ENCODE measurements at places on chromosomes 16 and 17.

GRCh38 chr16:30437511-30438046 is 7.7 kb upstream of the DCTPP1 start:
- no peak for DNase-seq

GRCh38 chr16:9419161-9419560 is 327.7 kb downstream of the HAPSTR1 start:
- DNase-seq, result no peak

GRCh38 chr16:81572386-81573144 is 128.0 kb downstream of the CMIP start:
- DNase-seq, result no peak

GRCh38 chr16:12558641-12559040 is 245.0 kb downstream of the CPPED1 start:
- no peak for DNase-seq

DNA sequence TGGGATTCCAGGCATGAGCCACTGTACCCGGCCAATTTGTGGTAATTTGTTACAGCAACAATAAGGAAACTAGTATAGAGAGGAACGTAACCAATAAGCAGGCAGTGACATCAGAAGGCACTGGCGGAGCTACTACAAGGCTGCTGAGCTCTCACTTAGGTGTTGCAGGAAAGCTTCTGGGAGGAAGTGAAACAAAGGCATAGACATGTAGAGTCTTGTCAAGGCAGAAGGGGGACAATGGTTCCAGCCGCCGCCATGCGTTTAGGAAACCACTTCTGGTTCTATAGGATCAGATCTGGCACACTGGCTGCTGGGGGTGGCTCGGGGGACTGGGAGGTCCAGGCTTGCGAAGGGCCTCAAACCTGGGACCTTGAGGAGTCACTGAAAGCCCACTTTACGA is 9.4 kb upstream of the CPSF4L start:
- DNase-seq, result peak; percentile 39

GRCh38 chr16:50828164-50828702 is 86.3 kb downstream of the CYLD start:
- DNase-seq, result no peak

GRCh38 chr16:86846136-86846535 is 267.8 kb downstream of the FOXL1 start:
- DNase-seq, result no peak

- peak; percentile 36 for DNase-seq
Measured at GRCh38 chr16:67865318-67865717, 7.5 kb upstream of the EDC4 start.

DNA sequence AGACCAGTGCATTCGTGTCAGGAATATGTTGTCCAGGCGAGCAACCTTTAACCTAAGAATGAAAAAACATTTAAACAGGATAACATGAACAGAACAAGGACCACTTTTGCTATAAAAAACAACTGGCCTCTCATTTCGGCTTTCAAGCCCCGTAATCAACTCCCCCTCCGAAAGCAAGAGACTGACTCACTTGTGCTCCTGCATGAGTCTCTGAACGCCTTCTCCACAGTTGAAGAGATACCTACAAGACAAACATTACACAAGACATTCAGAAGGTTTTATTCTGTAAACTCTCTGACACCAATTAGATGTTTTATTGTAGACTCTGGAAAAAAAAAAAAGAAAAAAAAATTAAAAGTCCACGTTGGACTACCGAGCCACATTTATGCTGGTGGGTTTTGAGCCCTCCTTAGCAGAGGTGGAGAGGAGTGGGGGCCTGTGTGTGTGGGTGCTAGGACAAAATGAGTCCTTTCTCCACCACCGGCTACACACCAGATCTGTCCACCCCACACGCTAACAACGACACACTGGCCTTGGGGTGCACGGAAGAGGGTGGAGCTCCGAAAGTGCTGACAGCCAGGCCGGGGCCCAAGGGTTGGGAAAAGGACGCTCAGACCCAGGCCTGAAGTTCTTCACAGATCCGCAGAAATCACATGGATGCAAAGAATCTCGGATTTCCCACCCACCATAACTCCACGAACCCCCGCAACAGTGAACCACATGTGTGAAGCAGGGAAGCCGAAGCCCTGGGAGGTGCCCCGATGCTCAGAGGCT is 759 bp downstream of the ELAC2 start:
- no peak for DNase-seq

GRCh38 chr17:77558846-77559626 is 399.5 kb upstream of the TNRC6C start:
- no peak for DNase-seq

- no peak for DNase-seq
Measured at GRCh38 chr17:4585638-4585994, 1.3 kb downstream of the SMTNL2 start.

- DNase-seq, result peak; percentile 64
Measured at GRCh38 chr17:47742319-47743181, 9.5 kb downstream of the TBX21 start.

GRCh38 chr16:30748634-30749445 is 615 bp downstream of the PHKG2 start:
- DNase-seq, result peak; percentile 26

DNA sequence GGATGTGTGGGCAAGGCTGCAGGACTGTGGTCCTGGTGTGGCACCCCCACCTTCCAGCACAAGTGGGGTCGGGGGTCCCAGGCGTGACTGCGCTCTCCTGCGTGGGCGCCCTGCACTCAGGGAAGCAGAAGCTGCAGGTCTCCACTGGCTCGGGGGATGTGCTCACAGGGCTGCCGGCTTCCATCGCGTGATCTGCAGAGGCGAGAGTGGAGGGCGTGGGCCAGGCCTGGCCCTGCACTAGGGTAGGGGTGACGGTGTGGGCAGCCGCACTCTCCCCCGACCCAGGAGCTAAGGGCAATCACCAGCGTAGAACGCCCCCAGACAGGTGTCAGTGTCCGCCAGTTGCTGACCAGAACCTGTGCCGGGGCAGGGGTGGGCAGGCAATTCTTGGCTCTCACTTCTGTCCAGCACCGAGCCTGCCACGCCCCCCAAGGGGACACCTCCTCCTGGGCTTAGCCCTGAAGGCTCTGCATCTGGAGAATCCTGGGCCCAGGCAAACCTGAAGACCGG is 32.3 kb downstream of the TNFRSF13B start:
- no peak for DNase-seq

DNA sequence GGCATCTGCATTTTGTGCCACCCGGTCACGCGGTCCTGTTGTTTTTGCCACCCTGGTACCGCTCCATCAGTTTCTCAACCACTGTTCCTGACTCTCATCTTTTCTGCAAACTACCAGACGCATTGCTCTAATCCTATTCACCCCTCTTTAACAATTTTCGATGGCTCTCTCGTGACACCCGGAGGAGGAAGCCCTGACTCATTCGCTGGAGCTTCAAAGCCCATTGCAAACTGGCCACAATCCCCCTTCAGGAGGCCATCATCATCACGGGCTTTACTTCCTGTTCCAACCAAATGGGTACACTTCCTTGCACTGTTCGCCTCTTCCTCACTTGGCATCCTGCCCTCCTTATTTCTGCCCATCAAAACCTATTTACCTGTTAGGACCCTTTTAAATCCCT is 155.3 kb downstream of the RGS9 start:
- DNase-seq, result no peak

DNA sequence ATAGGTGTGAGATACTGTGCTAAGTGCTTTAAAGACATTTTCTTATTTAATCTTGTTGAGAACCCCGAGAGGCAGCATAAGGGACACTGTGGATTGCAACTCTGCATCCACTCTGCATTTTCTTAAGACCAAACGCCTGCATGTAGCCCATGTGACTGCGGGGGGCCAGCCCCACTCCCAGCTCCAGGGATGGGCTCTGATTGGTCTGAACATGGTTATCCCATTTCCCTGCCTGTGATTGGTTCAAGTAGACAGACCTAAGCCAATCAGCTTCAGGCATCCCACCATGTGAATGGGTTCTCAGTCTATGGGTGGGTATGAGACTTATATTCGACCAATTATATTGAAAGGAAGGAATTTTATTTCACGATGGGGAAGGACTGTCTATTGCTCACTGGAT is 33.2 kb upstream of the USP7 start:
- peak; percentile 70 for DNase-seq

DNA sequence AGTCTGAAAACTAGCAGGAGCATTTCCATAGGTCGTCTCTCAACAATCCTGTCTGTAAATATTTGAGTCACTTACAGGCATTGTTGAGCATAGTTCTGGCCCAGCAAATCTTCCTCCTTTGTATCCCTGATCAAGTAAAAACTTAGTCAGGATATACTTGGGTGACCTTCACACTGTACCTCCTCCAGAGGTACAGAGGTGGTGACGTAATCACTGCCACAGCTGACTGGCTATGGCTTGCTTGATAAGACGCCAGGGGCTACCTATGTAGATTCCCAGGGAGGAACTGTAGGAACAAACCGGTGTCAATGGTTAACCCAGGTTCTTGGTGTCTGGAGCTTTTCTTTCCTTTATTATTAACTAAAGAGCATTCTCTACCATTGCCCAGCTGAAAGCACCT is at the start of gene KCNJ16:
TSS of gene KCNJ16 (plus strand) at position 270 of the 400 bp plus-strand sequence. CDS start 56,863 bp downstream, outside the sequence.
- DNase-seq, result no peak

GRCh38 chr16:500709-501108 is 26.8 kb upstream of the CAPN15 start:
- no peak for DNase-seq

DNA sequence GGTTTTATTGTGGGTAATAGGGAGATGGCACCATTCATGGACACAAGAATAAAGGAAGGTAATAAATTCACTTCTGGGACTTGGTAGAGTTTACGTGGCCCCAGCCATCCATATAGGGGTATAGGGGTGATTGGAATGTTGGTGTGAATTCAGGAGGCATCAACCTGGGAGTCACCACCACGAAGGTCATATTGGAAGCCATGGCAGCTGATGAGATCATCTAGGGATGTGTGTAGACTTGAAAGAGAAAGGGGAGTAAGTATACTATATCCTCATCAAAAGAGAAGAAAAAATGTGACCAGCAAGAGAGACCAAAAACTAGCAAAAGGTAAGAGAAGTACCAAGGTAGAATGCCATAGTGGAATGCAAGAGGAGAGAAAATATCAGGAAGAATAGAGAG is 26.6 kb upstream of the GINS3 start:
- DNase-seq, result no peak

DNA sequence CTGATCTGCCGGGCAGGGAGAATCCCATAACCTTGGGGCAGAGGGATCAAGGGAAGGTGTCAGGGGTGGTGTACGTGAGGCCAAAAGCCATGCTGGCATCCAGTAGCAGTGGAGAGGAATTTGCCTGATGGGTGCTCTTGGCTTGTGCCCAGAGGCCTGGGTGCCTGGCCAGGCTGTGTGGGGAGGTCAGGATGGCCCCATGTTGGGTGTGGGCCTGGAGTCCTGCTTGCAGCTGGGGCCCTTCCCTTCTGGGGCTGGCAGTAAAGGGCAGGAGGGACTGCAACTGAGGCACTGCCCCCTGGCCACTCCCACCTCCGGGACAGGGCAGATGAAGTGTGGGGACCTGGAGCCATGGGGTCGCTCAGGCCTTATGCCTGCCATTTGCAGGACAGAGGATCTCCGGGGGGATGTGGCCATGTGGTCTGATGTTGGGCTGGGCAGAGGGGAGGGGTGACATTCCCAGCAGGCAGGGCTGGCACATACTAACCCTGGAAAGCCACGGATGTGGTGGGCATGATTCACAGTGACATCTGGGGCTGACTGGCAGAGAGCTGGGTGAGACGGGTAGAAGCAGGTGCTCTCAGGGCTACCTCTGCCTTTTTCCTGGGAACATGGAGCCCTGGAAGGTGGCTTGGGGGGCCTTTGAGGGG is 3.5 kb downstream of the FMNL1 start:
- DNase-seq, result peak; percentile 36

DNA sequence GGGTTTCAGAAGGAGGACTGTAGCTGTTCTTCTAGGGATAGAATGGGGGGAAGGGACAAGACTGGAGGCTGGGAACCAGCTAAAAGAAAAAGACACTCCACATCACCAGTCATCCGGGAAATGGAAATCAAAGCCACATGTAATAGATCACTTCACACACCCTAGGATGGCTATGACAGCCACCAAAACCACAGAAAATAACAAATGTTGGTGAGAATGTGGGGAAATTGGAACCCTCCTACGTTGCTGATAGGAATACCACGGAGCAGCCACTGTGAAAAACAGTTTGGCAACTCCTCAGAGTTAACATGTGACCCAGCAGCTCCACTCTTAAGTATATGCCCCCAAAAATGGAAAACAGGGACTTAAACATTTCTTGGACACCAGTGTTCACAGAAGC is 2.3 kb downstream of the TLE7 start:
- no peak for DNase-seq

GRCh38 chr17:59830846-59831486 is 61.8 kb downstream of the TUBD1 start:
- DNase-seq, result peak; percentile 27

GRCh38 chr16:54180421-54181359 is 105.9 kb downstream of the IRX3 start:
- no peak for DNase-seq

DNA sequence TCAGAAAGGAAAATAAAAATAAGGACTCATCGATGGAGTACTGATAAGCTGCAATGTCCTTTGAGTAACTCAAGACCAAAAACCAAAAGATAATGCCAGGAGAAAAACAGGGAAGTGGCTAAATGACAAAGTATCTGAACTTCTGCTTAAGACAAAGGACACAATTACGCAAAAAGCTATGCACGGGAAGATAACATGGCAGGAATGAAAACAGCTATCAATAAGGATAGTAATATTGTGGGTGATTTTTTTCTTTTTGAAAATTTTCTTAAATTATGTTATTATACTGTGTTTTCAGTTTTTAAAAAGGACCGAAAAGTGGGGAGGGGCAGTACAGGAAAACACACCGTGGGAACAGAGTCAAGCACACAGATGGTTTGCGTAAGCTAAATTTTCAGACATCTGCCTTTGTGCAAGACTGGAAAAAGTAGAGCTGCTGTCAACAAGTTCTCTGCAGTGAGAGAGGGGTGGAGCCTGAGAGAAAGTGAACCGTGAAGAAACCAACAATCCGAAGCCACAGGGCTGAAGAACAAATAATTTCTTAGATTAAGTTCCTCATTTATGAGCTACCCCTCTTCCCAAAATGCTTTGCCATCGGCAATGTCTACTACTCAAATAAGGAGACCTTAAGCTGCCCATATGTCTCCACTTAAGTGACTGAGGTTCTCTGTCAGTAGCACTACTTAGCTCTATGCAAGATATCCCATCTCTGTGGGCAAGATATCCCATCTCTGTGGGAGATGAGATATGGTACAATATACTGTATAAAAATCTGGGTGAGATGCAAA is 99.9 kb upstream of the CORO6 start:
- DNase-seq, result peak; percentile 98

GRCh38 chr17:40559564-40559916 is 5.7 kb downstream of the CCR7 start:
- no peak for DNase-seq

GRCh38 chr17:53032861-53033271 is 789.9 kb upstream of the KIF2B start:
- peak; percentile 43 for DNase-seq

GRCh38 chr16:66375451-66375850 is 9.0 kb downstream of the CDH5 start:
- no peak for DNase-seq

- DNase-seq, result peak; percentile 42
Measured at GRCh38 chr17:79936641-79937381, 97.6 kb upstream of the CBX4 start.

DNA sequence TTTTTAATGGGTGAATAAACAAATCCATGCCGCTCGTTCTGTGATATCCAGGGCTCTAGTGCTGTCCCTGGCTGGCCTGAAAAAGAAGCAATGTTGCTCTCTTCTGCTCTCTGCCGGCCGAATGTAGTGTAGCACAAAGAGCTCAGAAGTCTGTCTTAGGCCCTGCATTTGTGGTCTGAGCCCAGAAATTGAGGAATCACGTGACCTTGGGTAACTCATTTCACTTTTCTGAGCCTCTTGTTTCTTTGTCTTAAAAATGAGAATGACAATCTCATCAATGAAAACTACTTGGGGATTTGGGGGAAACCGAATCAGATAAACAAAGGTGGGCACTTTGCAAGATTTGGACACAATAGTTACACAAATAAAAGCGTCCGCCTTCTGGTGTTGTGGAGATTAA is 381.6 kb upstream of the ASIC2 start:
- peak; percentile 72 for DNase-seq

All from NAMALWA (cell line).